NCI-H345 (cell line): ENCODE measurements at places on chromosomes 16 and 17.

DNA sequence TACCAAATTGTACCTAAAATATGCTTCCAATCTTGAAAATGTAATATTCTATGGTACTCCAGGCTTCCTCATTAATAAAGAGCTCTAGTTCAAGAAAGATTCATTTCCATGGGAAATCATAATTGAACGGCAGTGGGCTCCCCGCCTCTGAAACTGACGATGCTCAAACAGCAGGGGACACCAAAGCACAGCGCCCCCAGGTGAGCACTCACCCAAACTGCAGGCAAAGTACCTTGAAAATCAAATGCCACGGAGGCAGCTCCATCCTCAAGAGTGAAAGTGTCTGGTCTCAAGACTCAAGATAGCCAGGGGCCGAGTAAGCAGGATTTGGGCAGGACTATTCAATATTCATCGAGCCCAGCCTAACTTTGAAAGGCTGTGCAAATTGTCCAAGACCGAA is 217.4 kb upstream of the TNRC6C start:
- DNase-seq = no peak

- DNase-seq = no peak
Observed at GRCh38 chr17:66025551-66025950, 166.4 kb downstream of the CEP112 start.

- DNase-seq = no peak
Observed at GRCh38 chr16:5578980-5579379, 481.4 kb upstream of the EEF2KMT start.

- DNase-seq = peak; percentile 68
Observed at GRCh38 chr17:73998653-73999645, 204.5 kb upstream of the RPL38 start.

DNA sequence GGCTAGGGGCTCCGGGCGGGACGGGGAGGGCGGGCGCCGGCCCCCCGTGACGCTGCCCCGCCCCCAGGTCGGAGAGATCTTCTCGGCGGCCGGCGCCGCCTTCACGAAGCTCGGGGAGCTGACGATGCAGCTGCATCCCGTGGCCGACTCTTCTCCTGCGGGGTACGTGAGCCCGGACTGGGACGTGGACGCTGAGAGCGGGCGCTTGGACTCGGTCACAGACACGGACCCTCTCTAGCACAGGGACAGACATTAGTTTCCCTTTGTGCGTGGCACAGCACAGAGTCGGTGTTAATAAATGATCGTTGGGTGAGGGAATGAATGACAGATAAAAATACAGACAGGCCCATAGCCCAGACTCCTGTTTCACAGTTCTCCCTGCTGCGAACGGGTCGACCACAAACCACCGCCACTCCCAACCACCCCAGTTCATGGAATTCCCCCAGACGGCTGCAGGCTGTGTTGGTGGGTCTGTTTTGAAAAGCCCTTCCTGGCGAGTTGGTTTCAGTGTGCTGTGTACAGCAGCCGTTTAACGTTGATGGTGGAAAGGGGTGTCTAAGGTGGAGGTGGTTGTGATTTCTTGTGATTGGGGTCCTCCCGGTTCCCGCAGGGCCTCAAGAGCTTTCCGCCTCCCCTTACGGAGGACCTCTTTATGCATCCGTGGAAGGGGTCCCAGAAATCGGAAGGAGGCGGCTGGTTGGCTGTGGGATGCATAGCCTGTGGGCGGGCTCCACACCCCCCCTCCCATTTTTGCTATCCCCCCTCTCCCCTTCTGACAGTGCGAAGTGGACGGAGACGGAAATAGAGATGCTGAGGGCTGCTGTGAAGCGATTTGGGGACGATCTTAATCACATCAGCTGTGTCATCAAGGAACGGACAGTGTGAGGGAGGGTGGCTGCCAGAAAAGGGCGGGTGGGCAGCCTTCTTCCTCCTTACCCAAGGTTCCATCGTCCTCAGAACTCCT is 2.9 kb downstream of the RNASEK start:
- DNase-seq = no peak

DNA sequence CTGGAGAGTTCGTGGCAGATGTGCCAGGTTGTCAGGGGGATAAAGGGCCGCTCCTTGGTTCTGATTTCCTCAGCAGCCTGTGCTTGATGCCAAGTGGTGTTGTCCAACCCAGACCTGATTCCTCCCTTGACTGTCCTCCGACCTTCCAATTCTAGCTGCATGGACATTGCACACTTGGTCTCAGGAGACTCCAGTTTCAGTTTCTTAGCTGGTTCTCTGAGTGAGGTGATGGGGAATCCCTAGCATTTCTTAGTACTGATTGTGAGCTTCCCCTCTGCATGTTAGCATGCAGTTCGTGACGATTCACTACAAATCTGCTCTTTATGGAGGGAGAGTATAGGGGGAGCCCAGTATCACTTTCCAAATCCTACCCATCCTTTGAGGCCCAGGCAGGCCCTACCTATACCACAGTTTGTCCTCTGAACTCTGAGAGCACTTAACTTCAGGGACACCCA is 12.4 kb upstream of the CCR7 start:
- no peak for DNase-seq

DNA sequence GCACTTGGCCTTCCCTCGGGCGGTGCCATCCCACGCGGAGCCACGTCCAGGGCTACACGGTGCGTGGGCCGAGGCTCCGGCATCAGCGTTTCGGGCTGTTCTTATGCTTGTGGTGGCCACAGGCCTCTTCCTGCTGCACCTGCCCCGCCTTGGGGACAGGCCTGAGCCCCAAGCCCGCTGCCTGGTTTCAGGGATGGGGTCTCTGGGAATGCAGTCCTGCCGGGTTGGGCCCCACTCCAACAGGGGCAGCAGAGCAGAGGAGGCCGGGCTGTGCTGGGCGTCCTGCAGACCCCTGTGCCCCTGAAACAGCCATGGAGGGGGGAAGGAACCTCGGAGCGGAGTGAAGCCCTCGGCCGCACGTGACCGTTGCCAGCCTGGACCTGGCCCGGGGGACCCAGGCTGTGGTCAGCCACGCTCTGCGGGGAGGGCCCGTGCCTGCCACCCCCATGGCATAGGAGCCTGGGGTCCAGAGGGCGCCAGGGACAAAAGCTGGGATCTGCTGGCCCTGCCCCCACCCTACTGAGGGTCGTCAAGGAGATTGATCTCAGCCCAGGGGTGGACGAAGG is 453 bp upstream of the WFIKKN1 start:
- no peak for DNase-seq

DNA sequence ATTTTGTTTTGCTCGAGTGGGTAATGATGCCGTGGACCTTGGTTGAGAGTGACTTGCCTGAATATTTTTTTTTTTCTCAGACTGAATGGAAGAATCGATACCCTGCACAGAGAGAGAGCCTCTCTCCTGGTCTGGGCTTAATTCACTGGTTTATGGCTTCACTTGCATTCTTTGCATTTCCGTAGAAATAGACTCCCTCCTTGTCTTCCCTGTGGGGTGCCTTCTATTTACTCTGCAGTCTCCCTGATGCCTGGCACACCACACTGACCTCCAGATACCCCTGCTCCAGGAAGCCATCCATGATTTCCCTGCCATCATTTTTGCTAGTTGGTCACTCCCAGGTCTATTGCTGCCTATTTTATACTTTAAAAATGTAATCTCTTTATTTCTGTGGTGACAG is 238.0 kb downstream of the SNX29 start:
- no peak for DNase-seq

DNA sequence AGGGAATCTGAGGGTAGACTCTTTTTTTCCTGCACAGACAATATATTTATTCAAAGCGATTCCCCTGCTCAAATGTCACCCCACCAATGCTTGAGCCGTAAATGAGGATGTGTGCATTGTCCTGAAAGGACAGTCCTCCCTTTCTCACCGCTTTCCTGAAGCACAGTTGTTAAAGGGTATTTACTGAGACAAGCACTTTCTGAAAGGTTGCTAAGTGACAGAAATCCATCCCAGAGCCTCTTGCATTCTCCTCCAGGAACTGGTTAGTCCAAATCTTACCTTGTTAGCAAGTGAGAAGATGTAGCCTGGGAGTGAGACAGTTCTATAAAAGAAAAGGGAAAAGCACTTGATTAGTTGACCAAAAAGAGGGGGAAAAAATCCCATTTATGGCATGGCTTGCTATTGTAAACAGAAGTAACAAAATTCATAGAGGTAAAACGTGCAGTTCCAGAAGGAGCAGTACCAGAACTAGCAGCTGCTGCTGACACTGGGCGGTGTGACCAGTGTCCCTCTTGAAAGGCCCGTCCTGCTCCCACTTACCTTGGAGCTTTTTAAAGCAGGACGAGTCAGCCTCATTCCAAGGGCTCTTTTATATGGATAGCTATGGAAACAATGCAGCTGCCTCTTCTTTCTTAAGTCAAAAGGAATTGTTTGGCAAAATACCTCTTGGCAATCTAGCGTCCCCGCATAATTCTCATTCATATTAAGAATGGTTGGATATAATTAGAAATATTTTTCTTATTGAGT is at the start of gene MYH2:
MYH2 (minus strand) TSS at position 563 of the 747 bp plus-strand sequence. CDS start 1,738 bp downstream, outside the sequence.
- DNase-seq = no peak

DNA sequence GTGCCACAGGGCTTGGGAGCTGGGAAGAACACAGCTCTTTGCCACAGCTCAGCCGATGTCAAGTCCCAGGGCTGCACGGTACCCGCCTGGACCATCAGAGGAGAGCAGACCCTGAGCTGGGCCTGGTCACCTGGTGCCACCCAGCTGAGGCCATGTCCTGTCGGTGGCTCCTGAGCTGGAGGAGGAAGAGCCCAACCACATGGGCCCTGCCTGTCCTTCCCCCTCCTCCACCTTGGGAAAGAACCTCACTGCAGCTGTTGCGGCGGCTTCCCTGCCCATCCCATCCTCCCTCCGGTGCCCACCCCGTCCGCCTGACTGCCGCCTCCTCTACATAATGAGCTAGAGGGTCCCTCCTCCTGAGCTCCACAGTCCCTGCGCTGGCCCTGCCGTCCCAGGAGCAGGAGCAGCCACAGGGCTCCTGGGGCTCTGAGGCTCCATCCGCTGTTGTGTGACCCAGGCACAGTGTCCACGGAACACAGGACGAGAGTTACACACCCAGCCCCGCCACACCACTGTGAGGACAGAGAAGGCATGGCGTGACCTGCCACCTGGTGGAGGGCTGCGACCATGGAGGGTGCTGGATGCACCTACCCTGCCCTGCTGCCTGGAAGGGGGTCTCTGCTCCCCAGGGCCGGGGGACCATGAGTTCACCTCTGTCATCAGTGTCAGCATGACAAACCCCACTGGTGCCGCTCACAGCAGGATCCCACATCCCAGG is 21.4 kb upstream of the CHMP6 start:
- no peak for DNase-seq

GRCh38 chr17:50298018-50298417 is 23.8 kb downstream of the TMEM92 start:
- DNase-seq = no peak
